Calu3 (cell line): ENCODE measurements at places on chromosomes 4 and X. TPM values are rescaled to one million over a fixed set of nuclear protein-coding genes. Genes with fewer than 3 reads are reported as not detected.

Gene TNMD
- total RNA-seq = not detected in 2 replicates

GRCh38 chr4:138912704-138913340, 102.8 kb upstream of the NOCT start:
- no peak for DNase-seq

Gene POF1B
- total RNA-seq = 24.1 and 32.5 TPM in 2 replicates

Gene SPIN4
- total RNA-seq = 17.2 and 18.4 TPM in 2 replicates

DNA sequence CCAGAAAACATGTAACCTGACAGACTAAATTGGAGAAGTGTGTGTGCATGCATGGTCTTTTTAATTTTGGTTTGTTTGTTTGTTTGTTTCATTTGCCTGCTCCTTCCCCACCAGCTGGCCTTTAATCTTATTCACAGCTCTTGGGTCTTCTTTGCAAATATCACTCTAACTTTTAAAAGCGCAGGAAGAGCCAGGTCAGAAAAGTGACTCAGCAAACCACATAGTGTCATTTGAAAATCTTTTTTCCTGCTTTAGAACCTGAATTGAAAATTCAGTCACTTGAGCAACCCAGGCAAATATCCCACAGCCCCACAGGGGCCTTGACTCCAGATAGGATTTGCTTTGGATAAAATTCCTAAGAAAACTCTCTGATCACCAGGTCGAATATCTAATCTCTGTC, 4.6 kb downstream of the TMEM255A start:
- DNase-seq = no peak

DNA sequence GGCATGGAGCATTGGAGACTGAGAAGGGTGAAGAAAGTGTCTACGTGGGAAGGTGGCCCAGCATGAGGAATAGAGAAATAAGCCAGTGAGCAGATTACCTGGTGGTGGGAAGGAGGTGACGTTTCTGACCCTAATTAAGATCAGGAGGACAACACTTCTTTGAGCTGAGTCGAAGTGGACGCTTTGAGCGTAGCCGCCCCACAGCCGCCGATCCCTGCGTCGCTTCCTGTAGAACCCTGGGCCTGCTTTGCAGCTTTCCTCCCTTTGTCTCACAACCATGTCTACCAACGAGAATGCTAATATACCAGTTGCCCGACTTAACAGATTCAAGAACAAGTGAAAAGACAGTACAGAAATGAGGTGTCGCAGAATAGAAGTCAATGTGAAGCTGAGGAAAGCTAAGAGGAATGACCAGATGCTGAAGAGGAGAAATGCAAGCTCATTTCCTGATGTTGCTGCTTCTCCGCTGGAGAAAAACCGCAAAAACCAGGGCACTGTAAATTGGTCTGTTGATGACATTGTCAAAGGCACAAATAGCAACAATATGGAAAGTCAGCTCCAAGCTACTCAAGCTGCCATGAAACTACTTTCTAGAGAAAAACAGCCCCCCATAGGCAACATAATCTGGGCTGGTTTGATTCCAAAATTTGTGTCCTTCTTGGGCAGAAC, 6.4 kb upstream of the ANTXR2 start:
- no peak for DNase-seq

DNA sequence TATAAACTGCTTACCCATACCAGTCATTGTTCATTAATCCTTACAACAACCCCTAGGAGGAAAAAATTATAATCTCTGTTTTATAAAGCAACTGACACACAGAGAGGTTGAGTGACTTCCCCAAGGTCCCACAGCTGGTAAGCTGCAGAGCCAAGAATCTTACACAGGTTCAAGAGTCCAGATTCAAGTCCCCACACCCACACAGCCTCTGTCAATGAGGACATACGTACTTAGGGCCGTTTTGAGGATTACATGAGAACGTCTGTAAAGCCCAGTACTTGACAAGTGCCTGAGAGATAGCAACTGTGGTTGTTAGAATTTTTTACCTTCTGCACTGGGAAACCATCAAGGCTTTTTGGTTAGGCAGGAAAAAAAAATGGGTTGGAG, 556 bp upstream of the SLC25A43 start:
- DNase-seq = no peak

DNA sequence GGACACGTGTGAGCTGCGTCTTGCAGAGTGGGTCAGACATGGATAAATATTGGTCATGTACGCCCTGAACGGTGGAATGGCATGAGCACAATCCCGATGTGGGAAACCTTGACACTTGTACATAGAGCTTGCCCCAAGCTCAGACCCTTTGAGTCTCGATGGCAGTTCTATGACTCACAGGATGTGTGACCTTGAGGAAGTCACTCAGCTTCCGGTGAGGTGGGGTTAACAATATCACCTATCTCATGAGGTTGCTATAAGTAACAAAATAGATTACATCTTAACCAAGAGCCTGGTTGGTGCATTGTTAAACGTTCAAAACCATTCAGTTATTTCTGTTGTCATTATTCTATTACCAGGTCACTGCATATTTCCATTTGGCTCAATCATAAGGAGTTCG, 109.1 kb upstream of the TBL1X start:
- no peak for DNase-seq

Gene APLN
- total RNA-seq = 0.35 TPM in 1 of 2 replicates, not detected in the other

GRCh38 chr4:40349561-40350198, 14.5 kb downstream of the CHRNA9 start:
- no peak for DNase-seq

DNA sequence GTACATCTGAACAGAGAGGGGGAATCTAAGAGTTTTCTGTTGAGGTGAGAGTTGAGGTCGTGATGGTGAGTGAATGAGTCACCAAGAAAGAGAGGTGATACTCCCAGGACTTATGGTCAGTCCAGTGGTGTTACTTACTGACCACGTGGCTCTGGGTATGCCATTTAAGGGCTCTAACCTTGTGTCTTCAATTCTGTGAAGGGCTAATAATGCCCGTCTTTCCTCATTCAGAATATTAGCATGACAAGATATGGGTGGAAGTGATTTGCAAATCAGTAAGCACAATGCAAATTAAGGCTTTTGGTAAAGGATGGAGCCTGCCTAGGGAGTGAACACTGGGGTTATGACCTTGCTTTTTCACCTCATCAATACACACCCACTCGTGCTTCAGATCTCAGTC, 75.2 kb downstream of the COQ2 start:
- DNase-seq = no peak

GRCh38 chr4:144176476-144176875, 36.0 kb upstream of the GYPA start:
- DNase-seq = no peak

DNA sequence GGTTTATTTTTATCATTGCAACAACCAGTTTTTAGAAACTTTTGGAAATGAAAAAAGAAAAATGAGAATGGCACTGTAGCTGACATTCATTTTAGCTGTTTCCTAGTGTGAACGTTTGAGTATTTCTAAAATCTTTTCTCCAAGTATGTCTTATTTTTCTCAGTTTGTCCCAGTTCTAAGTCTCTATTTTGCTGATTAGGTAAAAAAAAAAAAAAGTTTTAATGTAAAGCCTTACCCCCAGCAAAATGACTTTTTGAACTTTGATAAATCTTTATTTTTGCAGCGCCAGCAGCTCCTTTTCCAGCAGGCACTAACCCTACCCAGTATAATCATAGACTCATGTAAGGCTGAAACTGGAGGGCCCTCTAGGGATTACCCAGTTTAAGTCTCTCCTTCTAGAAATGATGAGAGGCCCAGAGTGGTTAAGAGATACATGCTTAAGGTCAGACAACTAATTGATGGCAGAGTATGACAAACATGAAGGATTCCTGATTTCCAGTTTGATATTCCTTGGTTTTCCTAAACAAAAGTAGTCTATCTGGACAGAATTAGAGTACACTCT, 84.3 kb upstream of the SLC4A4 start:
- no peak for DNase-seq

DNA sequence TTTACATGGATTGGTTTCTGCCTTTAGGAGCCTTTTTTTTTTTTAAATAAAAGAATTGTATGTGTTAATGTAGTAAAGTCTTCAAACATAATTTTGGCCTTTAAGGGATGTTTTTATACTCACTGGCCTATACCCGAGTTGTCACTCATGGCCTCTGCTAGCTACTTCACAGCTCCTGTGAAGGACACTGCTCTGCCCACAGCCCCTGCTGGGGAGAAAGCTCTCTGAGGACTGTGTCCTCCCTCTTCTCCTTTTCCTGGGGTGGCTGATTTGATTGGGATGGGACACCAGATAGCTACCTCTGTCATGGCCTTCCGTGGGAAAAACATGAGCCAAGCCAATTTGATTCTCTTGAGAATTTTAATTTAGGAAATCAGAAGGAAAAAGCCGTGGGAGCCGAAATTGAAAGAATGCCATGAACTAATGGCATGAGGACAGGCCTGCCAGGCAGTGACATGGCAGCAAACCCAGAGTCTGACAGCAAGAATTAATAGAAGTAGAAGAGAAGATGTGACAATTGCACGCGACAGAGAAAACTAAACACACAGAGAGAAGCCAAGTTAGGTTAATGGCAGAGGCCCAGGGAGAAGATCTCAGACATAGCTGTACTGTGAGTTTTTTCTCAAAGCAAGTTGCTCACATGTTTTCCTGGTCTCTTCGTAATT, 81.4 kb downstream of the ARHGAP10 start:
- no peak for DNase-seq

DNA sequence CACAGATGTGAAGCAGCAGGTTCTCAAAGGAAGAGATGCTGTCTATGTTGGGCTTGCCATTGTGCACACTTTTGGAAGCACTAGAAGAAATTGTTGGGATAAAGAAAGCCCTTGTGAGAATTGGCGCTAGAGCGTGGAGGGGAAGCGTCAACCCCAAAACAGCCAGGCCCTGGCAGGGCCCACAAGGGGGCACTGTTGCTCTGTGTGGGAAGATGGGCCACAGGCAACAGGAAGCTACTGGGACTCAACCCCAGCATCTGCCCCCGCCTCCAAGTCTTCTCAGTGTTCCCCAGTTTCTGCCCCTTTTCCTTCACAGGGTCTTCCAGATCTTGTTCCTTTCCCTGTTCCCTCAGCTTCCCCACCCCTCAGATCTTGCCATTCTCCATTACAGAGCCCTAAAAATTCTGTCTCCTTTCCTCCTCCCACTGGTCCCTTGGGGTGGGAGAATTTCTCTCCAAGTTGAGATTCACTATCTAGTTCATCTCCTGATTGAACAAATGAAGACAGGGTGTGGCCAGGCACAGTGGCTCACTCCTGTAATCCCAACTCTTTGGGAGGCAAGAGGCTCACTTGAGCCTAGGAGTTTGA, 85.5 kb downstream of the STARD8 start:
- peak; percentile 78 for DNase-seq

DNA sequence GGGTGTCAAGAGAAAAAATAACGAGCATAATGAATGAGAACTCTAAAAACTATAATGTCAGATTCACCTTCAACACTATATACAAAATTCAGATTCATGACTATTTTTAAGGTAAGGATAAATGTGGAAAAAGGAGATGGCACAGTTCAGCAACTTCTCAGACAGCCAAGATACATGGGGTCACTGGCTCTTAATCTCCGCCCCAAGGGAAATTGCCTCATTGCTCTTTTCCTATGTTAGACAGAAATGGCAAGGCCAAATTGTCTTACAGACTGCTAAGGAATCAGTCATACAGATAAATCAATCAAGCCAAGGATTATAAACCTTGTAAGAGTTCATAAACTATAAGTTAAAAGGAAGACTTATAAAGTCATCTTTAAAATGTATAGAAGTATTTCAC, 183.4 kb downstream of the OPHN1 start:
- no peak for DNase-seq

Gene PPA2
- 83.6 and 86.6 TPM in 2 replicates for total RNA-seq

DNA sequence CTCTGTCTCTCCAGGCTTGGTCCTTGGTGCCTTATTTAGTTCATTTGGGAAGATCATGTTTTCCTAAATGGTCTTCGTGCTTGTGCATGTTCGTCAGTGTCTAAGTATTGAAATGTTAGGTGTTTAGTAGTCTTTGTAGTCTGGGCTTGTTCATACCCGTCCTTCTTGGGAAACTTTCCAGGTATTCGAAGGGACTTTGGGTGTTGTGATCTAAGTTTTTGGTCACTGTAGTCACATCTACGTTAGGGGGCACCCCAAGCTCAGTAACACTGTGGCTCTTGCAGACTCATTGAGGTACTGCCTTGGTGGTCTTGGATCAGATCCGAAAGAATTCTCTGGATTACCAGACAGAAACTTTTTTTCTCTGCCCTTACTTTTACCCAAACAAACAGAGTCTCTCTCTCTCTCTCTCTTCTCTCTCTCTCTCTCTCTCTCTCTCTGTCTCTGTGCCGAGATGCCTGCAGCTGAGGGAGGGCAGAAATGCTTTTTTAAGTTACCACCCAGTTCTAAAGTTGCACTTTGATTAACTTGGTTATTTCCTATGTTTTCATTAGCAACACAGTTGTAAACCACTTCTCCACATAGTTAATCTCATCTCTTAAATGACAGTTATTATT, 67.6 kb upstream of the SLC7A3 start:
- peak; percentile 26 for DNase-seq

Gene ATP2B3
- total RNA-seq = not detected in 2 replicates

DNA sequence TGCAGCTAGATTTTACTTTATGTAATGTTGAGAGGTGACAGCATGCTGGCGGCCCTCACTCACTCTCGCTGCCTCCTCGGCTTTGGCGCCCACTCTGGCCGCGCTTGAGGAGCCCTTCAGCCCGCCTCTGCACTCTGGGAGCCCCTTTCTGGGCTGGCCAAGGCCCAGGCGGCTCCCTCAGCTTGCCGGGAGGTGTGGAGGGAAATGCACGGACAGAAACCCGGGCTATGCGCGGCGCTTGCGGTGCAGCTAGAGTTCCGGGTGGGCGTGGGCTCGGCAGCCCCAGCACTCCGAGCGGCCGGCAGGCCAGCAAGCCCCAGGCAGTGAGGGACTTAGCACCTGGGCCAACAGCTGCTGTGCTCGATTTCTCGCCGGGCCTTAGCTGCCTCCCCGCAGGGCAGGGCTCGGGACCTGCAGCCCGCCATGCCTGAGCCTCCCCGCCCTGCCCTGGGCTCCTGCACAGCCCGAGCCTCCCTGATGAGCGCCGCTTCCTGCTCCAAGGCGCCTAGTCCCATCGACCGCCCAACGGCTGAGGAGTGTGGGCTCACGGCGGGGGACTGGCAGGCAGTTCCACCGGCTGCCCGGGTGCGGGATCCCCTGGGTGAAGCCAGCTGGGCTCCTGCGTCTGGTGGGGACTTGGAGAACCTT, 128.7 kb downstream of the GASK1B start:
- no peak for DNase-seq

Gene FOXR2
- total RNA-seq = not detected in 2 replicates

Gene CAPN6
- 0.09 and 0.27 TPM in 2 replicates for total RNA-seq

- DNase-seq = no peak
Measured at GRCh38 chr4:19915276-19915675, 336.4 kb upstream of the SLIT2 start.

Gene ANOS1
- 0.33 and 0.56 TPM in 2 replicates for total RNA-seq

Gene ENPEP
- total RNA-seq = not detected in 2 replicates

Gene REELD1
- total RNA-seq = 1.2 TPM in 1 of 2 replicates, not detected in the other

DNA sequence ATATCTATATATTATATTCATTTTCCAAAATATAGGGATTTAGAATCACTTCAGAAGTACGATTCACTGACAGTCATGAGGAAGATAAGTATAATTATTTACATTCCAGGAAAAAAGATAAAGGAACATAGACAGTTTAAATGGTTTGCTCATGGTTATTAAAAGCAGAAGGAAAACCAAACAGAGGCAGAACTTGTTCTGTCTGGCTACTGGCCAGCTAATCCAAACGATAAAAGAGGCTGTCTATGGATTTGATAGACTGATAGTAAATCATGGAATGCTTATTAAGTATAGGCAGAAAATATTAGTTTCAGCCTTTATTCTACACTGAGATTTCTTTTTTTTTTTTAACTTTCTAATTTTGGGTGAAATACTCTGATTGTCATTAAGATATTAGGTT, 50.2 kb downstream of the RPGR start:
- DNase-seq = no peak

Gene ERCC6L
- total RNA-seq = 11.0 and 11.3 TPM in 2 replicates
